Uterus (tissue), 4 donors: ENCODE measurements at places on chromosomes 16 and 17. TPM values are rescaled to one million over a fixed set of nuclear protein-coding genes. Genes with fewer than 3 reads are reported as not detected.

The TSPAN10 gene
- total RNA-seq, result 0.21 TPM

The CARD14 gene
- total RNA-seq, result 1.4 TPM

DNA sequence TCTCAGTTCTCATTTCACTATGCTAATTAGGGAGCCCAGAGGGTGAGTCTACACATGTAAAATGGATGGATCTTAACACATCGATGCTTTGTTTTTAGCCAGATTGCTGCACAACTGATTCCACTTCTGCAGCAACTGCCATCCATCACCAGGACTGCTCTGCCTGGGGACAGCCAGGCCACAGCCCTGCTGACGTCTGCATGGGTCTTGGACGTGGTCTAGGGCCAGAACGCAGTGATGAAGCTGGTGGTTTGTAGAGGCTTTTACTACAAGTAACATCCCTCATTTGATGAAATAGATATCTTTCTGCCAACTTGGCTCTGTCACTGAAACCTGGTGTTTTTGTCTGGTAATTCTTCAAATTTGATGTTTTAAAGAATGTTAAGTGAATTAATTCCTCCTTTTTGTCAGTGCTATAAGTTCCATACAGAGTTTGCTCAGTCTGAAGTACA, 50.6 kb downstream of the MARCHF10 start:
- no peak for DNase-seq

DNA sequence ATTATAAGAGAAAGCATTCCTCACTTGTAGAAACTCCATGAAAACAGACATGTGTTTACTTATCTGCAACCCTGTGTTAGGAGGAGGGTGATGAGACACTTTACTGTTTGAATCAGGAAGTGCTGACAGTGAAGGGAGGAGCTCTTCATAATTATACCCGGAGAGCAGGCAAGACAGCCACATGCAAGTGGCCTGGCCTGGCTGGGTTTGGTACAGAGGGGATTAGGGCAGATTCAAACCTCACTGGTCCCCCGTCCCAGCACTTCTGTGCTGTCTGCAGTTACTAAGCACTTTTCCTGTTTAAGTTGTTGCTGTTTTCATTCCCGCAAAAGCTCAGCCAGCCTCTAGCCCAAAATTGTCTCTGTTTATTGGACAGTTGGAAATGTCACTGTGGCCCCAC, 78.5 kb downstream of the WWOX start:
- DNase-seq, result no peak

DNA sequence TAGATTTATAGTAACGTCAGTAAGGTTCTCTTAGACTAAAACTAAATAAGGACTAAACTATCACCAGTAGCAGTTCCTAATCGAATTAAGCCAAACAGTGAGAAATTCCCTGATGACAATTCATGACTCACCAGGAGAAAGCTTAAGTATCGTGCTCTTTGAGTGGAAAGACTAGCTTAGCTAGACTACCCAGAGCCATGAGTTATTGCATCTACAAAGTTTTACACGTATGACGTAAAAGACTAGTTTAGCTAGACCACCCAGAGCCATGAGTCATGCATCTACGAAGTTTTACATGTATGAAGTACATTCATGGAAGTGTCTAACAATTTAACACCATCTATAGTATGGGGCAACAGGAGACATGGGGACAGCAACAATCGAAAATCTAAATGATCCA, 36.6 kb downstream of the UBE2G1 start:
- no peak for DNase-seq
